ENCODE measurements at places on chromosomes 1 and 21.
A peak's percentile ranks its signal among the peaks of the same experiment; 100 is the strongest.

GRCh38 chr1:162502928-162503327 lies 5.3 kb downstream of the UHMK1 start:
- no peak for DNase-seq

- no peak for DNase-seq
Observed at GRCh38 chr1:216621536-216621935, 101.7 kb downstream of the ESRRG start.

- no peak for DNase-seq
Observed at GRCh38 chr1:205532996-205533735, 28.7 kb downstream of the CDK18 start.

GRCh38 chr1:76281306-76281705 lies 206.8 kb downstream of the ST6GALNAC3 start:
- no peak for DNase-seq

GRCh38 chr1:100009458-100009857 lies 39.7 kb downstream of the SLC35A3 start:
- no peak for DNase-seq

DNA sequence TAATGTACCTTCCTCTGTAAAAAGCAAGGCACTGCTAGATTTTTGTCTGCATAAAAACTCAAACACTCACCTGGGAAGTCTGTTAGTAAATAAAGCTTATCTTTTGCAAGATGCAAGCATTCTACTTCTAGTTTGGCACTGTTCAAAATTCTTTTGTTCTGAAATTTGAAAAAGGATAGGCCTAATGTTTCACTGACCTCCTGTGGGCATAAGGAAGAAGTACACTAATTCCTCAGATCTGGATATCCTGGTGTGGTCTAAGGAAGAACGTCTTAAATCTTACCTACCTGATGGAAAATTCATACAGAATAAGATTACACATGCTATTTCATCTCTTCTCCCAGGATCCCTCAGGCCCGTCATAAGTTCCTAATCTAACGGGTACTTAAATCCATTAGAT lies 93.5 kb upstream of the CAMK1G start:
- no peak for DNase-seq

- peak; percentile 69 for DNase-seq
Observed at GRCh38 chr1:43348809-43349593, 9.8 kb upstream of the CDC20 start.

DNA sequence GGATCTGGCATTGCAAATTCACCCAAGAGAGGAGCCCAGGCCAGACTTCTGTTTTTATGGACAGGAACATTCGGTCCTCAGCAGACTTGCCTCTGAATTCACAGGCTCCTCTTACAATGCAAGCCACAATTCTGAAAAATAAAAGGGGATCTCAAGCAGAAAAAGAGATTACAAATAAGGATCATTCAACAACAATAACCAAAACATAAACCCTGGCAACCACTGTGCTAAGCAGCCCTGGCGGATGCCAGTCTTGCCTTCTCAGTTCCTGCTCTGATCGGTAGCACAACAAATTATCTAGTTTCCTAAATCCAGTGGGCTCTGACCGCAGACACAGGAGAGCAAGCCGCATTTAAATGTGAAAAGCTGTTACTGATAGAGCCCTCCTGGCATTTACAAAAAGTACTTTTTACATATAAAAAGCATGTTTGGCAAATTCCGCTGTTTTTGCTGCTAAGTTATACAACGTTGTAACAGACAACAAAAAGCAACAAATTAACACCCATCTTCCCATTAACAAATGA lies 123.4 kb upstream of the FOXD3 start:
- no peak for DNase-seq

GRCh38 chr1:54567961-54568360 lies 19.9 kb downstream of the ACOT11 start:
- no peak for DNase-seq

DNA sequence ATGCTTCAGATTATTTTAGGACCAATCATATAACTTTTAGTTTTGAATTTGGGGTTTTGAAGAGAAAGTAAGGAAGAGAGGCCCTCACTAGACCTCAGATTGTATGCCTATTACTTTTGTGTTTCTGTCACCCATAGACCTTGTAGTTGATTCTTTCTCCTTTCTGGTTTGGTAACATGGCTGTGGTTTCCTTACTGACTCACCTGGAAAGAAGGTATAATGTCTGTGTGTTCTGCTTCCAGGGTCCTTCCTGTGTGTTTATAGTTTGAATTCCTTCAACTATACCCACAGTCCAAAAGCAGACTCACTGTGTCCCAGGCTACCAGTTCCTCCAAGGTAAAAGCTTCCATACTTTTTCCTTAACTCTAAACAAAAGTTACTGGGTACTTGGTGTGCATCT lies 8.1 kb downstream of the SLC44A3 start:
- no peak for DNase-seq

- DNase-seq, result no peak
Observed at GRCh38 chr1:210151052-210151672, 81.4 kb upstream of the SERTAD4 start.

DNA sequence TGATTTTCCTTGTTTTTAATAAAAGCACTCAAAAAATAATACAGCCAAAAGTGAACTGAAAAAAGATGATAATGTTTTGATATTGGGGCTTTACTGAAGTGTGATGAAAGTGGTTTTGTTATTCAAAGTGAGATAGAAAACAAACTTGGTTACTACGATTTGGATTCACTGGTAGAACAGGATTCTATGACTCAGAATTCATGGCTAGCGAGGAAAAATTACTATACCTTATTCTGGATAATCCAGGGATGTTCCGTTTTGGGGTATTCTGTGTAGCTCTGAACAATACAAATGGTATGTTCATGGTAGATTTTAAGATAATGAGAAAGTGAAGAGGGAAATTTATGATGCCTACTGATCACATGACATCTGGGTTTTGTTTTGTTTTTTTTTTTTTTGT lies 117.7 kb downstream of the NRDC start:
- DNase-seq, result no peak

DNA sequence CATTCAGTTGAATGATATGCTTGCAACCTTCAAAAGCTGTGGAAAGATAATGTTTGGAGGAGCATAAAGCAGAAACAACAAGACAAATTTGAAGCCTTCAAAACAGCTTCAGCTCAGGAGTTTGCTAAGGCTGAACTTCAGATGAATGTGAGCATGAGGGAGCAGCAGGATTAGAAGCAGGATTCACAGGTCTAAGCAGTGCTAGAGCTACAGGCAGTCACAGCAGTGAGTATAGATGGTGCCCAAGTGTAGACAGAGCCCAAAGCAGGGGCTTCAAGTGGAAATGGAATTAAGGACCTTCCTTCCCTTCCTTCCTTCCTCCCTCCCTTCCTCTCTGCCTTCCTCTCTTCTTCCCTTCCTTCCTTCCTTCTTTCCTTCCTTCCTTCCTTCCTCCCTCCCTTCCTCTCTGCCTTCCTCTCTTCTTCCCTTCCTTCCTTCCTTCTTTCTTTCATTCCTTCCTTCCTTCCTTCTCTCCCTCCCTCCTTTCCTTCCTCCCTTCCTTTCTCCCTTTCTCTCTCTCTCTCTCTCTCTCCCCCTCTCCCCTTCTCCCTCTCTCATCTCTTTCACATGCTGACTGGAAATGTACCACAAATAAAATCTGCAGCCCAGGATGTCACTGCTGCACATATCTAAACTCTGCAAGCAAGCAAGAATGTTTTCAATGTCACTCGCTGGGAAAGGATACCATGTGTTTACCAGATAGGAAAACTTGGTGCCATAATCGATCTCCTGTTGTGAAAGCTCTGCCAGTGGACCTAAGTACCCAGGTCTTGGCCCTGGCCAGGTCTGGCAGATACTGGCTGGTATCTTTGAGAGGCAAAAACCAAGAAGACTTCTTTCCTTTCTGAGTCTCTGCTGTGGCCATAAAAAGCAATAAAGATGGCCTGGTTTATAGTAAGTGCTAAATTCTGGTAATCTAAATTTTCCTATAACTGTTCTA lies 13.1 kb upstream of the SLC30A10 start:
- no peak for DNase-seq

All from CD4-positive, alpha-beta T cell treated with Interleukin-17A for 4 hours (primary cell).